ENCODE measurements at places on chromosomes 4 and X.

- DNase-seq: no peak
These were observed 1.2 kb upstream of the TAPT1 start for GRCh38 chr4:16227462-16227868.

DNA sequence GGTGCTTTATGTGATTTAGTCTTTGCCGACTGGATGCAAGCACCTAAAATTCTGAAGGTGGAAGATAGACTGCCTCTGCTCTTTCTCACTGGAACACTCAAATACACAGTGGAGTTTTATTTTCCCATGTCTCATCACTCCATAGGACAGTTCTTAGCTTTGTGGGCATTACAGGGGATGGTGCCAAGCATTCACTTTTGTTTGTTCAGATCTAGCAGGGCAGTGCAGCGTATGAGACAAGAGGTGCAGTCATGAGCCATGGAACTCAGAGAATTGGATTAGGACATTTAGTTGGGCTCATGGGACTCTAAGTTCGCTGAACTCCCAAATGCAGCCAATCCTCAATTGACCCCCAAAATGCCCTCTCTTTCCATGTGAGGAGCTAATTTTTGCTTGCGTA lies 1136.9 kb upstream of the PRKX start:
- no peak for DNase-seq

GRCh38 chr4:2163311-2163821 lies 78.6 kb downstream of the HAUS3 start:
- DNase-seq: no peak

DNA sequence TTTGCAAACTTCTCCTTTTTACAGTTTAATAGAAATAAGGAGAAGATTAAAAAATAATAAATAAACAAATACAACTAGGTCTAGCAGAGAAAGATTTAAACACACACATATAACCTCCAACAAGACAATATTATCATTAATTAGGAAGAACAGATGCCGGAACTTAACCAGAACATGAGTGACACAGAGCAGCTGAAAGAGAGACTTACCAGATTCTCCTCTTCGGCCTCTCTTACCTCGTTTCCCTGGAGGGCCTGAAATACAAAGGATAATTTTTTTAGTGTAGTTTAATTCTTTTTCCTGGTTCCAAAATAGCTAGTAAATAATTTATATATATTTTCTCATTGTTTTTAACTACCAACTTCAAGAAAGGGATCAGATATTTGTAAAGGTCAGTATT lies 252.5 kb downstream of the COL25A1 start:
- DNase-seq: no peak

- no peak for DNase-seq
These were observed 190.5 kb upstream of the GALNTL6 start for GRCh38 chr4:171622729-171623128.

DNA sequence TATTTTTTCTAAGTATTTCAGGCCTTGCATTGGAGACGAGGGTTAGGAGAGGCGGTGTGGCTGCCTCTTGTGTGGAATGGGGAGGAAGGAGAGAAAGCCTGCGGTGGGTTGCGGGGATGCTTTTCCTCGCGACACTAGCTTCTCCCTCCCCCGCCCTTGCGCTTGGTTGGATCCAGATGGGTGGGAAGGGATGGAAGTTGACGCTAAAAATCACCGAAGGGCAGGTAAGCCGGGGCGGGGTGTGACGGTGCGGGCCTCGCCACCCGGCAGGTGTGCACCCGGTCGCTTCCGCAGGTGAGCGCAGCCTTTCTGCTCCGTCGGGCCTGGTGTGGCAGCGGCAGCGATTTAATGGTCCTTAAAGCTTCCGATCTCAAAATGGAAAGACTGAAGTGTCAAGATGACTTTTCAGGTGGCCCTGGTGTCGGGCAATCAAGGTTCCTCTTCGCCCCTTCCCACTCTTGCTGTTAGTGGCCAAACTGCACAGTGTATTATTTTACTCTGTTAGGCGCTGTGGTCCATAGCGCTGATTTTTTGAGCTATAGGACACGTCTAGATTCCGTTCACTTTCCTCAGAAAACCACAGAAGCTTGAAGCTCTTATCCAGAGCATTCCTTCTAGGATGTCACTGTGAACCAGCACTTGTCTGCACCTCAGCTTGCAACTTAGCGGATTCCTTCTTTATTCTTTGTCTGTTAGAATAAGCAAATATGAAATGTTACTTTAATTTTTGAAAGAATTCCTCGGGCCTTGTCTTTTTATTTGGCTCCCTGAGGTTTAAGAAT lies 765 bp downstream of the ENOPH1 start:
- peak; percentile 28 for DNase-seq

DNA sequence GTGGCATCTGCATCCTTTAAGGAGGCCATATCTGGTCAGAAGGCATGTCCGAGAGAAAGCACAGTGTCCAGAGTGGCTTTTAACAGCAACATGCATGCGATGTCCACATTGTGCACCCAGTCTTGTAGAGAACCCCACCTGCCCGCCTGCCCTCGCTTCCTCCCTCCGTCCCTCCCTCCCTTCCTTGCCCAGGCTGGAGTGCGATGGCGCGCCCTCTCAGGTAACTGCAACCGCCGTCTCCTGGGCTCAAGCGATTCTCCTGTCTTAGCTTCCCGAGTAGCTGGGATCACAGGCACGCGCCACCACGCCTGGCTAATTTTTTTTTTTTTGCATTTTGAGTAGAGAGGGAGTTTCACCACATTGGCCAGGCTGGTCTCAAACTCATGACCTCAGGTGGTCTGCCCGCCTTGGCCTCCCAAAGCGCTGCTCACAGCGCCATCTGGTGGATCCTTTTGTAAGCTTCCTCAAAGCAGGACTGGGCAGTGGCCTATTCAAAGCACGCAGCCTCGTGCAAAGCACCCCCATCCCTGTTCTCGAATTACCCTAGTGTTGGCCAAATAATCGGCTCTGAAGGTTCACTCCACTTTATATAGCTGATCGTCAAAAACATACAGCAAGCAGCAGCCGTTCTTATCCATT lies 15.0 kb downstream of the BRCC3 start:
- peak; percentile 35 for DNase-seq

DNA sequence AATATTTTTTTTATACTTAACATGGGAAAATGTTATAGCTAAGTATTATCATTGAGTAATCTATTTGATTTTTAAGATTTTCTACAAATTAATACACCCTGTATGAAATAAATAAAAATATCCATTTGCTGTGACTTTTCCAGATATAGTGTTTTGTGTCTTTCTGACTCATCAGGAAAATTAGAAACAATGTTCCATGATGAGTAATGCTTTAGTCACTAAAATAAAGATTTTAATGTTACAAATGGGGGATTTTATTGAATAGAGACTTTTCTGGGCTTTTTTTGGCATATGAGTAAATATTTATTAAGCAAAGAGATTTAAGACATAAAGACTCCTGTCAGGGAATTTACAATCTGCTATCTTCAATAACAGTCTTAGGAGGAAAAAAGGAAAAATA lies 279.2 kb upstream of the NOCT start:
- peak; percentile 40 for DNase-seq

DNA sequence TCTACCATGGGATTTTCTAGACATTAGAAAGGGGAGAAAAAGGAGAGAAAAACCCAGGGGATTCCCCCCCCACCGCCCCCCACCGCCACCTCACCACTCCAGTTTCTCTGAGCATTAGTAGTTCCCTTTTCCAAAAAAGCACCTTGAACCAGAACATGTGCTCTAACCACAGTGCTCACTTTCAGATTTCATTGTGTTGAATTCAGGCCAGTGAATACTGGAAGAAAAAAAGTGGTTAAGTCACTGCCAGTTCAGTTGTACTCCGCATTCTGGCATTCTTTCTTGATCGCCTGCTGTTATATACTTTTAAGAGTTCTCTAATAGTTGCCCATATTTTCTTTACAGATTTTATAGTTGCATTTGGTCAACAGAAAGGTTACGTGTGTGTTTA lies 40.9 kb downstream of the JADE3 start:
- DNase-seq: peak; percentile 18

DNA sequence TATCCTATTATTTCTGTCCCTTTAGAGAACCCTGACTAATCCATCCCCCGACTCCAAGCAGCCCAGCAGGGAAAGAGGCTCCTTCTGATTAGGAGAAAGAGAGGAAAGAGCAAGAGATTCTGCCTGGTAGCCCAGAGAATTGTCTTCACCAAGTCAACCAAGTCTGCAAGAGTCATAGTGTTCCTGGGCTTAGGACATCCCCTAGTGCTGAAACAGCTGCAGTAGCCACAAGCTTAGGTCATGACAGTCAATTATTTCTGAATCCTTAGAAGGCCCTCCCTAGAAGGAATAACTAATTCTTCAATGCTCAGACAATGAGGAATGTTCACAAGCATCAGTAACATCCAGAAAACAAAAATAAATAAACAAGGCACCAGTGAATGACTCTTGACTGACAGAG lies 480.3 kb upstream of the GRIA3 start:
- DNase-seq: peak; percentile 28

DNA sequence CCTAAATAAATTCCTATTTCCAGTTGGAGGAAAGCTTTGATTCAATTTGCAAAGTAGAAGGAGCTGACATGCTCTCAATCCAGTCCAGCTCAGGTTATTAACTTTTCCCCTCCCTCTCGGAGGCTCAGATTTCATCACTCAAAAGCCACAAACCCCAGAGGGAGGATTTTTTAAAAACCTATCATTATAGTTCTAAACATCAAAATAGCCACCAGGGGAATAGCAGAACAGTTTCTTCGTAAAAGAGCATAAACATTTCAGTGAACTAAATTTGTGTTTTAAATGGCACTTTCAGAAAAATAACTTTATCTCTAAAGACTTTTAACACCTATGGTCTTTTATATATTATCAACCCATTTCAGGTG lies 8.8 kb downstream of the GPRIN3 start:
- DNase-seq: peak; percentile 19

GRCh38 chr4:9994246-9994847 lies 26.9 kb downstream of the SLC2A9 start:
- no peak for DNase-seq

- no peak for DNase-seq
These were observed 118.0 kb downstream of the SPCS3 start for GRCh38 chr4:176437756-176438155.

GRCh38 chrX:70128071-70128470 lies 5.2 kb upstream of the IGBP1 start:
- DNase-seq: no peak

DNA sequence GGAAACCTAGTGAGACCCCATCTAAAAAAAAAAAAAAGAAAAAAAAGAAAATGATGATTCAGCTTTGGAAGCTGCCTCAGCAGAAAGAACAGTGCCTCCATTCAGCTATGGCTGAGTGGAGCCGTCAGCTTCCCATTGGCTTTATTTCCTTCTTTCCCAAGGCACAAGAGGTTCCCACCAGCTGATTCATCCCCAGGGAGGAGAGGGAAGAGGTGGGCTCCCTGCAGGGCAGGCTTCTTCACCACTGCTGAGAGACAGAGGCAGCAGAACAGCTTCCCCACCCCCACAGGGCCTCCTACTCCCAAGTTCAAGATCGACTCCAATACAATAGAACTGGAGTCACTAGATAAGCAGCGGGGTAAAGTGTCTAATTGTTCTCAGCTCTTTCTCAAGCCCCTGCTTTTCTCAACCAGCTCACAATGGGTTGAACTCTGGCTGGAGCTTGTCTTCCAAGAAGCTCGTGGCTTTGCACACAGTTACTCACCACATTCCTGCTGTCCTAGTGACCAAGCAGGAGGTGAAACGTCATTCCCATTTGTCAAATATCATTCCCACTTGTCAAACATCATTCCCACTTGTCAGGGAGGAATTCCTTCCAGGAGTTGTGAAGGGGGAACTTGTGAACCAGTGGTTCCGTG lies 47.8 kb downstream of the FHDC1 start:
- DNase-seq: peak; percentile 75

DNA sequence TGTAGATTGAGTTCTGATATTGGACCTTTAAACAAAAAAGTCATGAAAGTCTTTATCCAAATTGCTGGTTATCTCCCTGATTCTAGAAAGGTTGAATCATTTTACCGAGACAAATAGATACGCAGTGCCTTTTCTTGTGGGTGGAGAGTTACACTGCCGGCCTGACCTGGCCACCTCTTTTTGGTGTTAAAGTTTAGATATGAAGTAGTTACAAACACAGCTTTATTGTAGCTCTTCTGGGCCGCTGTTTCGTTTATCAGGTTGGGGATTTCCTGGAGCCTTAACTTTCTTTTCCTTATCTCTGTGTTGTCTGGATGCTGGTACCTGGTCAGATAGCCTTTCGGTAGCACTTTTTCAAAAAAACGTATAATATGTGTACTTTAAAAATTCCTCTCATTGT lies 31.0 kb downstream of the FNIP2 start:
- no peak for DNase-seq

DNA sequence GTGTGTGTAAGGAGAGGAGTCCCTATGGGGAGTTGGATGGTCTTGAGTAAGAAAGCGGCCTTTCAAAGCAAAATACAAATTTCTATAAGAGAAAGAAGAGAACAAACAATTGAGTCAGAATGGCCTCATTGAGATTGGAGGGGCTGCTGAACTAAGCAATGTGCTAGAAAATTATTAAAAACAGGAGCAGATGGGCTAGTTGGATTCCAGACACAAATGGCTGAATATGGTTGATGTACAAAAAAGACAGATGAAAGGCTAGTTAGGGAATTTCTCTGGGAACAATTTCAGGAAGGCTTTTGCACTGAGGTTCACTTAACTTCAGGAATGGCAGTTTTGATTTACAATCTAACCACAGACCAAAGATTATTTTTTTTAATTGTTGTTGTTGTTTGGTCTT lies 1806.8 kb upstream of the TENM3 start:
- DNase-seq: no peak

GRCh38 chrX:38085813-38086212 lies 79.5 kb downstream of the SYTL5 start:
- DNase-seq: no peak

GRCh38 chrX:45063319-45064095 lies 137.2 kb downstream of the DIPK2B start:
- no peak for DNase-seq

DNA sequence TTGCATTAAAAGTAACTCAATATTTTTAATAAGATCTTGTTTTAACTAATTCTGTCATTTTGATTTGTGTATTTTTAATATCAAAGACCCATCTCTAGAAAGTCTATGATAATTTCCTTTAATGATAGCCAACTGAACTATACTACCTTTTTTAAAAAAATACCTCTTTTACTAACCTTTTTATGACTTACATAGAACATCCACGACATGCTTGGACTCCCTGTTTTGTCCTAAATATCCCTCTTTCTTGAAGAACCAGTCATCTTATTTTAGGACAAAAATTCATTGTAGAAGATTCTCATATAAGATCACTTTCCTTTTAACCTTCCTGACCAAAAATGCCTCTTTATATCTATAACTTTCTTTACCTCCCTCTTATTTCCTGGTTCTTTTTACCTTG lies 76.8 kb upstream of the GC start:
- no peak for DNase-seq

DNA sequence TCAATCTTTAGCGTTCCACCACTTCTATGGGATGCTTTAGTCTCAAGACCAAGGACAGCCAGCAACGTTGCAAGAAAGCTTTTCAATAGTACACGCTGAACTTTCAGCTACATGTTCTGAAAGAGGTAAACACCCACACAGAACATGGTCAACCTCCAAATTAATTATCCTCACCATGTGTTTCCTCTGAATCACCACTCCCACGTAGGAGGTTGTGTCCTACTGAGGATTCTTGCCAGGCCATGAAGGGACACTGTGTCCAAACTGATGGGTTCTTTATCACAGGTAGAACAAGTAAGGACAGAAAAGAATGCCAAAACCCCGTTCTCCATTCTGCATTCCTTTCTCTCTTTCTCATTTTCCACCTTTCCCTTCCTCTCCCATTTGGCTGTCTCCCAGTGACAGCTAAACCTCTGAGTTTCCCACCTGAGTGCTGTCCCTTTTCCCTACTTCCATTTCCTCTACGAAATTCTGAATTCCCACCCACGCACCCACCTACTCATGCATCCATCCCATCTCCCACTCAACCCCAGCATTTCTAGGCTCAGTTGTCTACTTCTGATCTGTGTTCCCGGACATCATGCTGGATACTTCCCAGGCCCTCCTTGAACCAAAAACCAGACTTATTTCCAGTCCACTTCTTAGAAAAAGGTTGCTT lies 29.0 kb upstream of the GPM6B start:
- no peak for DNase-seq

All from fibroblast of skin of scalp (primary cell).